Fibroblast of pulmonary artery (primary cell): ENCODE measurements at places on chromosomes 7 and 10.
A peak's percentile ranks its signal among the peaks of the same experiment; 100 is the strongest.

DNA sequence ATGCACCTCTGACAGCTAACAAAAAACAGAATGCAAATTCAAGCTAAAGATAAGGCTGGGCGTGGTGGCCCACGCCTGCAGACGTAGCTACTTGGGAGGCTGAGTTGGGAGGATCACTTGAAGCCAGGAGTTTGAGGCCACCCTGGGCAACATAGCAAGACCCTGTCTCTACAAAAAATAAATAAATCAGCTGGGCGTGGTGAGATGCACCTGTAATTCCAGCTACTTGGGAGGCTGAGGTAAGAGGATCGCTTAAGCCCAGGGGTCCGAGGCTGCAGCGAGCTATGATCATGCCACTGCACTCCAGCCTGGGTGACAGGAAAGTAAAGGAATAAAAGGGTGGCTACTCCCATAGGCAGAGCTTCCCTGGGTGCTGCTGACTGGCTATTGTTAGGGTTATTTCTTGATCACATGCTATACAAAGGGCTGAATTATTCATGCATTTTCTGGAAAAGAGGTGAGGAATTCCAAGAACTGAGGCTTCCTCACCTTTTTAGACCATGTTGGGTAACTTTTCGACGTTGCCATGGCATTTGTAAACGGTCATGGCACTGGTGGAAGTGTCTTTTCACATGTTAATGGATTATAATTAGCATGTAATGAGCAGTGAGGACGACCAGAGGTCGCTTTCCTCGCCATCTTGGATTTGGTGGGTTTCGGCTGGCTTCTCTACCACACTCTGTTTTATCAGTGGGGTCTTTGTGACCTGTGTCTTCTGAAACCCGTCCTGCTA, 6.9 kb upstream of the PSMG3 start:
- DNase-seq: no peak

DNA sequence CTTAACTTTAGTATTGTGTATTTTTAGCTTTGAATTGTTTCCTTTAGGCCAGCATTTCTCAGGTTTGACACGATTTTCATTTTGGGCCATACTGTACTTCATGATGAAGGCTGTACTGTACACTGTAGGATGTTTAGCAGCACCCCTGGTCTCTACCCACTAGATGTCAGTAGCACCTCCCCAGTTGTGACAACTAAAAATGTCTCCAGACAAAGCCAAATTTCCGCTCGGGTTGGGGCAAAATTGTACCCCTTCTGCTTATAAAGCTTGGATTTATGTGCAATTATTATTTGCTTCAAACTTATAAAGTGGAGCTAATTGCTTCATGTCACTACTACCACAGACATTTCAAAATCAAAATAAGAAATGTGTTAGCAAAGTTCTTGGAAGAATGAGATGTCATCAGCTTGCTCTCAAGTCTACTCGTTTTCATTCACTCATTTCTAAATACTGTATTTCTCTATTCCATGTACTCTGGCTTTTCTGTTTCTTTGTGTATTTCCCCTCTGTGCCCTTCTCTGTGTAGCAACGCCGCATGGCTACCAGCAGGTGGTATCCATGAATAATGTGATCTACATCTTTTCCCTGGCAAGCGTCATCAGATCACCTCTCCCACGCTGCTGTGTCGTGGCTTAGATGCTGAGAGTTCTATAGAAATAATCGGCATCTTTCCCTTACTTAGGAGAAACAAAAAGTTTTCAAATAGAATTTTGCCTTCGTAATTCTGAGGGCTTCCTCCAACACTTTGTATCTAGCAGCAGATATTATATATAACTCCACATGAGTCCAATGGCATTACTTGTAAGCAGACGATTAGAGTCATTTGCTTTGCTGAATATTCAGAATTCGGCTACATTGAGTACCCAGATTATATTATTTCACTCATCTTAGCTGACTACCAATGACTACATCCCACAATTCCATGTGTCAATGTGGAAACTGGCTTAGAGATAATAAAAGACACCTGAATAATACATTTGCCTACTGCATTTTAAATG, 47.8 kb upstream of the CALCR start:
- DNase-seq: peak; percentile 50

- no peak for DNase-seq
Measured at GRCh38 chr10:77090381-77091356, 546.9 kb downstream of the KCNMA1 start.

- no peak for DNase-seq
Measured at GRCh38 chr10:63414481-63415260, 51.1 kb downstream of the JMJD1C start.

DNA sequence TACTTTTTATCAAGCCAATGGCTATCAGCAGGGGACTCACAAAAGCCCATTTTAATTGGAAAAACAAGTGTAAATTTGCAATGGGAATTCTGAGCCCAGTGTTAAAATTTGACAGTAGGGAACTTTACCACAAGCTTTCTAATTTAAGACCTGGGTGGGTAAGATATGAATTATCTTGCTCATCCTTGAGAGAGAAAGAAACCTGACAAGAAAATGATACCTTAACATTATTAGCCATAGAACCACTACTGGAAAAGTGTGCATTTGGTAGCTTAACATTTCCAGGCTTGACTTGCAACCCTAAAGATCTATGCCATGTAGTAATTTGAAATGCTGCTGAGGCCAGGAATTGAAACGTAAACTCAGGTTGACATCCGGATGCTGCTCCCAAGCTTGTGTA, 2.7 kb upstream of the ST8SIA6 start:
- no peak for DNase-seq

GRCh38 chr7:112888781-112889180, 98.6 kb upstream of the TMEM168 start:
- DNase-seq: no peak

DNA sequence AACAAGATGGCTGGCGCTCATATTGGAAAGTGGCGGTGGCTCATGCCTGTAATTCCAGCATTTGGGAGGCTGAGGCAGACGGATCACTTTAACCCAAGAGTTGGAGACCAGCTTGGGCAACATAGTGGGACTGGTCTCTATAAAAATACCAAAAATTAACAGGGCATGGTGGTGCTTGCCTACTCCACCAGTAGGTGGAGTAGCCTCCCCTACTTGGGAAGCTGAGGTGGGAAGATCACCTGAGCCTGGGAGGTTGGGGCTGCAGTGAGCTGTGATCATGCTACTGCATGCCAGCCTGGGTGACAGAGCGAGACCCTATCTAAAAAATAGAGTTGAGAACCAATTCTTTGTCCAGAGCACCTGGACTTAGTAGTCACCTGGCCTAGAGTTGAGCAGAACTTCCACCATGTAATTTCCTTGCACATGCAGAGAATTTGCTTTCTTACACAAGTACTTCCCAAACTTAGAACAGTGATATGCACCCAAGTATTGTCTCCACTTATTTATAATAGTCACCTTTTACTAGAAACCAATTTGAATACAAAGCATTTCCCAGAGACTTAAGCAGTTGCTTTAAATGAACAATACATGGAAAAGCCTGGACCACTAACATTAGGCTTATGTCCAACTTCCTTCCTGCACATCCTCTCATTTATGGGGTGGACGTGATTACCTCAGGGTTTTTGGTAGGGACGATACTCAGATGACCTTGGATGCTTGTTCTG, 15.9 kb downstream of the LAMB4 start:
- peak; percentile 15 for DNase-seq

GRCh38 chr10:115026746-115027140, 66.4 kb upstream of the ATRNL1 start:
- no peak for DNase-seq

- DNase-seq: no peak
Measured at GRCh38 chr10:28320090-28320489, 17.2 kb upstream of the MPP7 start.

DNA sequence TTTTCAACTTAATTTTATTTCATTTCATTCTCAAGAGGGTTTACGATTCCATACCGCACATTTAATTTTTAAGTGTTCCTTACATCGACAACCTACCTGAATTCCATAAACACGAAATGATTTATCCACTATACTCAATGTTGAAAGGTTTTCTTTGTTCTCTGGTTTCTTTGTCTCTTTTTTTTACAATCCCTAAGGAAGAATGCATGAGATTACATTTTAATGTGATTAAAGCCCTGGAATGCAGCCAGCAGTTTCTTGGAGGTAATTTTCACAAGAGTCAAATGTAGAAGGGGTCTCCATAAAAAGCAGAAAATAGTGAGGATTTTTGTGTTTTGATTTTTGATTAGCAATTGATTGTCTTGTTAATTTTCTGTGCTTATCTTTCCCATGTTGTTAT, 59.2 kb upstream of the ADCY1 start:
- no peak for DNase-seq

DNA sequence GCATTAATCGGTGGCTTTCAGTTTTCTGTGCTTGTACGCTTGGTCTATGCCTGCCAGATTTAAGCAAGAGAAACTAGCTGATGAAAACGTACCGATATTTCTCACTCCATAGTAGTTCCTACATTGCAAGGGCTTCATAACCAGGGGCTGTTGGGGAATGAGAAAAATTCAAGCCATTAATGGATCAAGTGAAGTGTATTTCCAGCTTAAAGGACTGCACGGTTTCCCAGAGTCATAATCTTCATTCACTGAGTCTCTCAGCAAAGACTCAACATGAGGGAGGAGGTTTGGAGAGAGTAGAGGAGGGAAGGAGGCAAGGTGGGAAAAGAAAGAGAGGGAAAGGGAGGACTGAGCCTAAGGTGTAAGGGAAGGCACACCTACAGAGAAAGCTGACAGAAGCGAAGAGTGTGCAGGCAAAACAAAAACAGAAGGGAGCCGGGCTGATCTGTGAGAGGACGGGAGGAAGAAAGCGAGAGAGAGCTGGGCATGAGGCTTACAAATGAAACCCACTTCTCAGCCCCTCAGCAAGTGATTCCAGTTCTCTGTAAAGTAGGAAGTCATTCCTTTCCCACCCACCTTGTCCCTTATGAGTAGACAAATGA, 625 bp downstream of the GIMAP2 start:
- no peak for DNase-seq

GRCh38 chr10:6607182-6607581, 27.1 kb upstream of the PRKCQ start:
- no peak for DNase-seq

DNA sequence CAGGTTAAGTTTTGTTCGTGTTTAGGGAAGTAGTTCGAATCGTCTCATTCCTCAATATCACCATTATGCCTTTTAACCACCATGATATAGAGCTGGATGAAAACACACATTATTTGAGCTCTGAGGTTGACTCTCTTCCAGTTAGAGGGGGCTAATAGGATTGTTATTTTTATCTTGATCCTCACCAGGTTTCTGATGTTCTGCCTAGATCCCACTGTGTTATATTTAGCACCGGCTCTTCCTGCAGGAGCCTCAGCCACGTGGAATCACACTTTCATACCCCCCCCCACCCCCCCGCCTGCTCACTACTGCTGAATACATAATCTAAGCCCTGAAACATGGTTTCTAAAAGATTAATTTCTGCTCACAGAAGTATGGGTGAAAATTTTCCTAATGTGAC, 88.3 kb downstream of the NRCAM start:
- no peak for DNase-seq

DNA sequence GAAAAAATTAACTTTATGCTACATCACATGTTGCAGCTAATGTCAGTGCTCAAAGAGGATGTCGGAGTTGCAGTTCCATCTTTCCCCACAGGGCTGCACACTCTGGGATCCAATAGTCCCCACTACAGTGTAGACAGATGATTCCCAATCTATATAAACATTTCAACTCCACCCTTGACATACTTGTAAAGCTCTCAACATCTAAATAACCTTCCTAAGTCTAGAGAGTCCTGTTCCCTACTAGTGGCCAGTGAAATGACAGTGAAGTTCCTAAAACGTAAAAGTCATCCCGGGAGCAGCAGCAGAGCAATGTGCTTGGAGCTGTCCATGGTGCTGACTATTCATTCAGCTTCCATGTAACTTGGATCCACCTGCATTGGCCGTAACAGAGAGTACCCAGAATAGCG, 145.1 kb downstream of the GRM8 start:
- peak; percentile 64 for DNase-seq

DNA sequence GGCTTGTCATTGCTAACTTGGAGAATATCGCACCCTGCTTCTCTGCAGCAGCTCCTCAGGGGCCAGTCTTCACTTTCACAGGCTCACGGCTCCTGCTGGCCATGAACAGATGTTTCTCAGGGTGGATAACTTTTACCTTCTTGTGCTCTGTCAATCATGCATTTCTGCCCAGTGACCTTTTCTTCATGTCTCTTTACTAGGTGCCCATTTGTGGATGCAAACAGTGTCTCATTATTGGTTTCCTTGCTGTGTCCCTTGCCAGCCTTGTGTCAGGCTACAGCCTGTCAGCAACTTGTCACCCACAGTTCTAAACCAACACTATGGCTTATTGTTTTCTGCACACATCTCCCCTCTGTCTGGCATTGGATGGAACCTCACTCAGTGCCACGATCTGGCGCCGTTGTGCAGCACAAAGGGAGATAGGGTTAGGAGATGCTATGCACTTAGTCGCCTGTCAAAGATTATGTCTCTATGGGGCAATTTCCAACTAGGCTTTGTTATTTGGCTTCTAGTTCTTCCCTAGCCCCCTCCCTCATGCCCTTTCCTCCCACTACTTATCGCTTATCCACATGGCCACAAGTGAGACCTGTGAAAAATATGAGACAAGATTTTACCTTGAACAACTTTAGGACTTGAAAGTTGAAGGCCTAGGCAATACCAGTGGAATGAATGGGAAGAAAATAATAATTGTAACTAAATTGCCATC, 45.7 kb upstream of the NXPH1 start:
- DNase-seq: no peak

DNA sequence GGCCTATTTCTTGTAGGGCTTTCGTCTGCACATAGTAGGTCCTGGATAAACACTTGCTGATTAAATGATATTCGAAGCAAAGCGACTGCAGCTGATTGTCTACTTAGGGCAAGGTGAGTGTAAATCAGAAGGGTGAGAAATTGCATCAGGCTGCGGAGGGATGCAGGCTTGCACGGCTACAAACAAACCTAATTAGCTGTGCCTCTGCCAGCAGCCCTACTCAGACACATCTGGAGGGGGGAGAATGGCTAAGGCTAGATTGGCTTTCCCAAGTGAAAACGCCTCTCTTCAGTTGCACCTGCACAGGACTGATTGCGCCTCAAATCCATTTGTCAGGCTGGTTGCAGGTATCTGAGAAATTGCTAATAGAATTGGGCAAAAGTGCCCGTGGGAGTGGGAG, 247.5 kb downstream of the DPP6 start:
- DNase-seq: no peak

- DNase-seq: no peak
Measured at GRCh38 chr10:29749150-29749549, 114.4 kb upstream of the SVIL start.

- peak; percentile 63 for DNase-seq
Measured at GRCh38 chr10:34768261-34768971, 46.7 kb downstream of the PARD3 start.

GRCh38 chr10:124627866-124628675, 116.1 kb downstream of the FAM53B start:
- no peak for DNase-seq

- peak; percentile 66 for DNase-seq
Measured at GRCh38 chr7:105268056-105268455, 120.7 kb downstream of the SRPK2 start.

GRCh38 chr7:24912874-24913514, 67.0 kb downstream of the OSBPL3 start:
- no peak for DNase-seq

GRCh38 chr10:125711110-125711750, 8.3 kb upstream of the EDRF1 start:
- no peak for DNase-seq

- peak; percentile 29 for DNase-seq
Measured at GRCh38 chr10:44811072-44811471, 100.1 kb upstream of the TMEM72 start.
